Fibroblast of skin of back (primary cell): ENCODE measurements at places on chromosomes 5 and 9.

- DNase-seq = no peak
These were observed 471.6 kb downstream of the DNAH5 start for GRCh38 chr5:13472842-13473241.

DNA sequence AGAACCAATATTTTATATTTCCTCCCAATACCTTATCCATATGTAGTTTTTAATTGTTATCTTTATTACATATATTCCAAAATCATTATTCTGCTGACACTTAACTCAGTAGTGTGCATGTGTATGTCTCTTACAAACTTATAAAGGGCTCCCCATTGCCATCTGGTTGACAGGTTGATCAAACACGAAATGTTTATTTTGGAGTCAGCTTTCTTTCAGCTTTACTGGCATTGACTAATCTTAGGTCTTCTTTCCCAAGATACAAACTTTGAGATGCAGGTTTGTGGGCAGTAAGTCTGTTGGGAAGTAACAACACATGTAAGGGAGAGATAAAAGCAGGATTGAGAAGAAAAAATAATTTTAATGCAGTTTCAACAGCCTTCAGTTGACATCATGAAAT is 716.0 kb upstream of the CHD1 start:
- no peak for DNase-seq

- DNase-seq = no peak
These were observed 617.6 kb downstream of the IRX1 start for GRCh38 chr5:4212981-4213819.

DNA sequence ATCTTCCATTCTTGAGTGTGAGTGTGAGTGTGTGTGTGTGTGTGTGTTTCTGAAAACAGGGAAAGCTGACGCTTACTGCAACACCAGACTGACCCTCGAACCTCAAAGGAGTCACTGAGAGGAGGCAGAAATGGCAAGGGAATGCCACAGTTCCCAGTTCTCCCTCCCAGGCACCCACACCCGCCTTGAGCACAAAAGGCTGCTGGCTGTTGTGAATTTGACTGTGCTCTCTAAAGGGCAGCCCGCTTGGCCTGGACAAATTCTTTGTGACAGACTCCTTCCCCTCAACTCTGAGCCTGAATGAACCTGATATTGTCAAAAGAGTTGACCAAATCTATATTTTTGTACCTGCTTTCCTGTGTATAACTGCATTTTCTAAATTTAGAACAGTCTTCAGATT is 245.7 kb upstream of the IRX2 start:
- no peak for DNase-seq

DNA sequence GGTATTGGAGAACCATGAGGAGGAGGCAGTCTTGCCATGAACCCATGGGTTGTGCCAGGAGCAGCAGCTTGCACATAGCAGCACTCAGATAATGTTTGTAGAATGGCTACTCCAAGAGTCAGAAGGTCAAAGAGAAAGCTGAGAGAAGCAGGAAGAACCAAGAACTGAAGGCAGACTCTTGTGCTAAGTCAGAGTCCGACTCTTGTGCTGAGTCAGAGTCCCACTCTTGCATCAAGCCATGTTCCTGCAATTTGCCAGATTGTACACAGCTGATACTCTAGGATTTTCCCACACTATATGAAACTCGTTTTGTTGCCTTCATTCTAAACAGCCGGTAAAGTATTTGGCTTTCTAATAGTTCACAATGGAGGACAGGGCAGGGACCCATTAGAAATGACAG is 26.2 kb upstream of the HSPA9 start:
- DNase-seq = peak; percentile 59

DNA sequence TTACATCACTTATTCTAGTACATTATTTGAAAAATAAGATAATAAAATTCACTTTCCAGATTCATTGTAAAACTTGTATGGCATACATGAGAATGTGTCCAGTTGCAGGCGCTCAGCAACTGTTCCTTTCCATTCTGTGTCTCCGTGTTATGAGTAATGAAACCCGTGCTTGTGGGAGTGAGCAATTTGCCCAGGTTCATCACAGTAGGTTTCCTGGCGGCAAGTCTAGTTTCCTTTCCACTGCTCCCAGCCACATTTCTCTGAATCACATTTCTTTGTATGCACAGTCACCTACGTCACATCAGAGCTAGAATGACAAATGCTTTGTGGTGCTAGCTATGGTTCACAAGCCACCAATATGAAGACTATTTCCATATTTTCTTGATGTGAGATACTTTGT is 39.9 kb downstream of the MOCS2 start:
- peak; percentile 71 for DNase-seq

DNA sequence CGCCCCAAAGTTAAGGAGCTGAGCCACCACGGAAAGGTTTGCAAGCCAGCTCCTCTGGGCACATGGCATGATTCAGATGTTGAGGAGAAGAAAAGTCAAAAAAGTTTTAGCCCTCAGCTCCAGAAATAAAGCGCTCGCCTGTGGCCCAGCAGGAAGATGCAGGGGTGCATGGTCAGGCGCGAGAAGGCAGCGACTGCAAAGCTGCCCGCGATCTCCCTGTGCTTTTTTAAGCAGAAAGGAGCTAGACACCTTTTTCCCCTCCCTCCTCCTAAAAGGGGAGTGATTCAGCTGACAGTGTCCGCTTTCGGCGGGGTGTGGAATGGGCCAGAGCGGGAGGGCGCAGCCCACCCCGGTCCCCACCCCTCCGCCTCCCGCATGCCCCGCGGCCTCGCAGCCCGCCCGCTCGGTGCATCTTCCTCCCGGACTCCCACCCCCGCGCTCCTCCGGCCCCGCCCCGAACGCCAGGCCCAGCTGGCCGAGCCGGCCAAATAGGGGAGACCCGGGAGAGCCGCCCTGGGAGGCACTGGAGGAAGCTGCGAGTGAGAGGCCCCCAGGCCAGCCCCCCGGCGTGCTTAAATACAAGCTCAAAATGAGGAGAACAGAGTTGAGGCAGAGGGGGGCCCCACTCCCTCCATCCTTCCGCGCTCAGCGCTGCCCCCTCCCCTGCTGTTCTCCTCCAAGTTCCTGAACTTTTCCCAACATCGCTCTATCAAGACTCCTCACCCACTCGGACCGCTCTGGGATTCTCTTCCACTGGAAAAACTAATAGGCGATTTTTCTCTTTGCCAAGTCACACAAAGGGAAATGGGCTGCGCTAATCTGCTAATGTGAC is at the start of gene ADAMTS12:
Gene ADAMTS12, minus strand, starts transcription at position 203 of the 832 bp plus-strand sequence. Its CDS starts 134 bp downstream, at position 69.
- peak; percentile 70 for DNase-seq

- DNase-seq = no peak
These were observed at the start of gene C5 for GRCh38 chr9:121050128-121050988. TSS of gene C5 (minus strand) at chr9:121050275. CDS start at chr9:121050246, 29 bp downstream.

GRCh38 chr5:60207040-60207439 is 313.5 kb upstream of the PDE4D start:
- no peak for DNase-seq

DNA sequence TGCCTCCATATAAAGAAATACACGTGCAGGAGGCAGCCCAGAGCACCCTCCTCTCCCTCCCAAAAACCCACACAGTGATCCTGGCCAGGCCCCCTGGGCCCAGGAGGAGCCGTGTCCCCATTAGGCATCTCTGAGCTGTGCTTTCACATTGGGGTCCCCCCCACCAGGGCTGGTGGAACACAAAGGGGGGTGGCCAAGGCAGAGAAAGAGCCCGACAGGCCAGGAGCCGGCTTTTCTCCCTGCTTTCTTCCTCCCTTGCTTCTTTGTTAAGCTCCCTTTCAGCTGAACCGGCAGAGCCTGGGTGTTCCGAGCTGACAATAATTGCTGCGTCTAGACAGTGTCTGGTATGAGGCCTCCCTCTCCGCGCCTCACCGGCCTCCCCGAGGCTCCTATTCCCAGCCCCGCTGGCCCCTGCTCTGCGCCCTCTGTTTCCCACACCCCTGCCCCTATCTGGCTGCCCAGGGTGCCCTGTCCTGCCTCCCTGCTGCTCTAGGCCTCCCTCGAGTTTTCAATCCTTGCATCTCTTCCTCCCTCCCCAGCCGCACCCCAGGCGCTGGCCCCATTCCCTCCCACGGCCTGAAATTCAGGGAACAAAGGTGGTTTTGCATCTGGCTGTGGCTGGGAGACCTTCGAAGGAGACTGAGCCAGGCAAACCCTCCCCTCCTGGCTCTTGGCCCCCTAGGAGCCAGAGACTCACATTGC is 120.6 kb downstream of the C9orf50 start:
- DNase-seq = peak; percentile 75

GRCh38 chr5:126948011-126948355 is 82.4 kb downstream of the MARCHF3 start:
- no peak for DNase-seq
